ENCODE measurements at places on chromosomes 1 and 21. TPM values are rescaled to one million over a fixed set of nuclear protein-coding genes. Genes with fewer than 3 reads are reported as not detected.

The C1orf226 gene
- total RNA-seq: 4.2 TPM

DNA sequence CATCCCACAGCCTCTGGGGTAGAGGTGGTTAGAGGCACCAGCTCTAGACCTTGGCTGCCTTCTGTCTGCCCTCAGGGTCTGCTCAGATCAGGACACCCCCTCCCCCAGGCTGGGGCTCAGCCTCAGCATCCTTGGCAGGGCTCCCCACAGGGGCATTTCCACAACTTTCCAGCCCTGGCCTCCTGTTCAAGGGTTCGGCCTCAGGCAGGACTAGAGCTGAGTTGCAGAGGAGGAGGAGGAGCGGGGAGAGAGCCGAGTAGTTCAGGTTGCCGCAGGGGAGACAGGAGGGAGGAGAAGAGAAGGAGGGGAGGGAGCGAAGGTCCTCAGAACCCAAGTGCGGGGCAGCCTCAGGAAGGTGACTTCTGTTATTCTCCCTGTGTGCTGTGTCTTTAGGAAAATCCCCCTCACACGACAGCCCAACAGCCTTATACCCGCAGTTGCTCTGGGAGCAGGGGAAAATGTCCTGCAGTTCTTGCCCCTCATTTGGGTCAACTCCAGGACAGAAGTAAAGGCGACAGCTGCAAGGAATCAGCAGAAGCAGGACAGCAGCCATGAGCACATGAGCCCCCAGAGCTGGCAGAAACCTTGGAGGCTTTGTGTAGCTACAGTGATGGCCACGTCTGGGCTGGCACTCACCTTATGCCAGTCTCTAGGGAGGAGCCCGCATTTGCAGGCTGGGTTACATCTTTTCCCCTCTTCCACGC is 46.5 kb upstream of the TENT5B start:
- H3K4me1 ChIP-seq: no peaks in the 10 kb centered on the region
- no peaks in the 10 kb centered on the region for H3K36me3 ChIP-seq
- H3K27ac ChIP-seq: no peak overlapping the region
- no peak for DNase-seq

DNA sequence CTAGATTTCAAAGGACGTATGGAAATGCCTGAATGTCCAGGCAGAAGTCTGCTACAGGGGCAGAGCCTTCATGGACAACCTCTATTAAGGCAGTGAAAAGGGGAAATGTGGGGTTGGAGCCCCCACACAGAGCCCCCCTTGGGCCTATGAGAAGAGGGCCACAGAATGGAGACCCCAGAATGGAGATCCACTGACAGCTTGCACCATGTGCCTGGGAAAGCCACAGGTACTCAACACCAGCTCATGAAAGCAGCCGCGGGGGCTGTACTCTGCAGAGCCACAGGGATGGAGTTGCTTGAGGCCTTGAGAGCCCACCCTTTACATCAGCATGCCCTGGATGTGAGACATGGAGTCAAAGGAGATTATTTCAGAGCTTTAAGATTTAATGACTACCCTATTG is 108.7 kb downstream of the DMRTB1 start:
- DNase-seq: no peak
- H3K4me3 ChIP-seq: no peak overlapping the region
- H3K27ac ChIP-seq: no peak overlapping the region
- peaks cover 27% of the 10 kb centered on the region for H3K27me3 ChIP-seq

- H3K4me1 ChIP-seq: peaks cover 17% of the 10 kb centered on the region
- H3K4me3 ChIP-seq: no peak overlapping the region
- H3K27ac ChIP-seq: no peak overlapping the region
Measured at GRCh38 chr1:2526824-2527555, 594 bp upstream of the PANK4 start.

The RUNX3 gene
- total RNA-seq: not detected

Data from endothelial cell of umbilical vein (primary cell).